ENCODE measurements at places on chromosomes 11 and 22.

DNA sequence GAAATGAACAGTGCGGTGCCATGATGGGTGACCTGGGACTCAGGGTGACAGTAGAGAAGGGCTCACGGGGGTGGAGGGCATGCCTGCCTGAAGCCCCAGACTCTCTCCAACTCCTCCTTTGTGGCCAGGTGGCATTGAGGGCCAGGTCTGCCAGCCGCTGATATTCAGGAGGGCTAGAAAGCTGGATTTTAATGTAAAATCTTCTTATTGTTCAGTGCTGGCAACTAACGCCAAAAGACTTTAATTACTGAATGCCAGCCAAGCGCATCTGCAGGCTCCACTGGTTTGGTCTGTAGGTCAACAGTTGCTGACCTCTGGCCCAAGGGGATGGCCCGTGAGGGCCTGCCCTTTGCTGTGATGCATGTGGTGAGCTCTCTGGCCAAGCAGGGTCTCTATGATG is 10.3 kb downstream of the MRGPRG start:
- no peak for DNase-seq

DNA sequence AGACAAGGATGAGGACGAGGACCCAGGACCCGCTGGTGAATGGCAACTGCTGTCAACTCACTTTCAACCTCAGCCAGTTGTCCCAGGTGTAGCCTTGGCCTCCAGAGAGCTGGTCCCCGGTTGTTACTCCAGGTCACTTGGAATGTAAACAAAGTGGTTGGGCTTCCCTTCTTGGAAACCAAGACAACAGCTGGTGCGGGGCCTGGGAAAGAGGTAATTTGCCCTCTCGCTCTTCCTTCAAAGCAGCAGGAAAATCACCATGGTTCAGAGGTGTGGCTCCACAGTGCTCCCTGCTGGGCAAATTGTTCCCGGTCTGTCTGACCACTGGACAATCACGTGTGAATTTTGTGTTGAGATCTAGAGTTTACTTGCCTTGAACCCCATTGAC is 15.0 kb downstream of the SLC1A2 start:
- DNase-seq: peak; percentile 37

- no peak for DNase-seq
Observed at GRCh38 chr11:59900366-59901126, 22.0 kb downstream of the OOSP3 start.

GRCh38 chr11:11821899-11822298 is 19.9 kb upstream of the USP47 start:
- DNase-seq: no peak

- no peak for DNase-seq
Observed at GRCh38 chr22:40326905-40327735, 19.2 kb upstream of the ADSL start.

DNA sequence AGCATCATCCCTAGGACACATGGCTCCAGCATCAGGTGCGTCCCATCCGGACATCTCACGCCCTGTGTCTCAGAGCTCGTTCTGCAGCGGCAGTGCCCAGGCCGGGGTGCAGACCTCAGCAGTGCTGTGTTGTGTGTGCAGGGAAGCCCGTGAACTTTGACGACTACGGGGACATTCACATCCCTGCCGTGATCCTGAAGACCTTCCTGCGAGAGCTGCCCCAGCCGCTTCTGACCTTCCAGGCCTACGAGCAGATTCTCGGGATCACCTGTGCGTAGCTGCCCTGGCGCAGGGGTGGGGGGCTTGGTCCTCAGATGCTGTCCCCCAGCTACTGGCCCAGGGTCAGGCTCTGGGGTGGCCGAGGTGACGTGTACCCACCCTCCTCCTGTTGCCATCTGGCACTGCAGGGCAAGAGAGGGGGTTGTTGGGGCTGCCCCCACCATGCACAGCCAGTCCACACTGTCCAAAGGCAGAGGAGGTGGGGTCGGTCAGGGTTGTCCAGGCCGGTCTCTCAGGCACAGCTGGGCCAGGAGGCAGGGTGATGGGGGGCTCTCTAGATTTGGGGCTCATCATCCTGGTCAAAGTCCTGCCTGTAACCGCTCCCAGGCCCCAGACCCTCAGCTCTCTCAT is 96.5 kb downstream of the ARHGAP8 start:
- no peak for DNase-seq

DNA sequence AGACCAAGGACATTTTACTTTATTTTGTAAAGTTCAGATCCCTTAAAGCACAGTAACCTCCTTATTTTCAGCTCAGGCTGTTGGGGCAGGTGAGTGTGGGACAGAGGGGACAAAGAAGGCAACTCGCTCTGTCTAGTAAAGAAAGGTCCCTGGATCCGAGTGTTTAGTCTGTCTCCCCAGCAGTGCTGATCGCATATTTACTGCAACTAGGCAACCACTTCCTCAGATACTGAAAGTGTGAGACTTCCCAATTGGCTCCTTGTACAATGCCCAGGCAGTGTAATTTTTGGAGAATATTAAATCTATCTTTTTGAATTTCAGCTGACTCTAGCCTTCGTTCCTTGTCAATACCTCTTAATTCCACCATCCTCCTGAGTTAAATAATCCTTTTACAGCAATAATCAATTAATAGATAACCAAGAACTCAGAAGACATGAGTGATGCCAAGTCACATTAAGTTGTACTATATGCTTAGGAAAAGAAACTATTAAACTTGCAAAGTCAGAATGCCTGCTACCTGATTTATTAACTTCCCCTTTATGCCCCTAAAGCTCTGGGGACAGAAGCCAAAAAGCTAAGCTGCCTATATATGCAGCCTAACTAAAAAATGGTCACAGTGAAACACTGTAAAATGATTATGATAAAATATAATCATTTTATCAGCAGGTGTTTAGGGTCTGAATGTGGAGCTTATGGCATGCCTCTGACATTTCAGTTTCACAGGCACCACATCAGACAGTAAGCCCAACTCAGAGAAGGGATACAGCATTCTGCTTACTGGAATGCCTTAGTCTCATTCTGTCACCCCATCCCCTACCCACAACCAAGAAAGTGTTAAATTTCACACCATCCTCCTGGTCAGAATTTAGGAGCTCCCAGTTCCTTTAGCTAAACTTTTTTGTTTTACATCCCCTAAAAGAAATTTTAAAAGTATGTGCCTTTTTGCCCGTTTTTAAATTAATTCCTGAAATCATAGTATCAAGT is 138.7 kb downstream of the TRIM44 start:
- DNase-seq: no peak

DNA sequence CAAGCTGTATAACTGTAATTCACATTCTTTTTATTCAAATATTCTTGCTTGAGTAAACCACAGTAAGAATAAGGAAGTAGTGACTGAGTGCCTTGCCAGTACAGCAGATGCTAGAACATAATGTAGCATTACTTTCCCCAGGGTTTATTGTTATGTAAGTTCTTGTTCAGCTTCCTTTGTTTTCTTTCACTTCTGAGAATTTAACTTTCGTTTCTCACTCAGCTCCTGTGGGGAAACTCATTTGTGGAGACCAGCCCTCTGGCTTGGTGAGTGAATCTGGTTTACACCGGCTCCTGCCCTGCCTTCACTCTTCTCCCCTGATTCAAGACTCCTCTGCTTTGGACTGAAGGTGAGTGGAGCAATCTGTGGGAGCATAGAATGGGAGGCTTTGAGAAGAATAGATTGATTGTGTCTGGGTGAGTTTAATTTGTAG is at the start of gene TRIM22:
Gene TRIM22 (plus strand): TSS at position 240 of the 433 bp plus-strand sequence. CDS start 6,443 bp downstream, outside the sequence.
- no peak for DNase-seq

DNA sequence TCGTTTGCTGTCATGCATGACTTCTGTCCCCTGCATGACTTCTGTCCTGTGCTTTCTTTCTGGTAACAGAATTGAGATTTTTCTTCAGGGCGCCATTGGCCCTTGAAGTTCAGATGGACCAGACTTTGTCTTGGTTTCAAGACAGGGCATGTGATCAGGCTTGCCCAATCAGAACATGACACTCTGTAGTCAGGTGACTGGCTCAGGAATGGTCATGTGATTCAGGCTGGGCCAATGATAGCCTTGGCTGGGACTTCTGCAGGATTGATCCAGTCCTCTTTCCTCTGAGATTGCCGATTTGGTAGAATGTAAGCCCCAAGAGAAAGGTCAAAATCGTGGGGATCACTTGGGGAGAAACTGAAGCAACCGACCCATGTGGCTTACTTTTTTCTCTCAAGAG is 90.5 kb upstream of the ALX4 start:
- no peak for DNase-seq

DNA sequence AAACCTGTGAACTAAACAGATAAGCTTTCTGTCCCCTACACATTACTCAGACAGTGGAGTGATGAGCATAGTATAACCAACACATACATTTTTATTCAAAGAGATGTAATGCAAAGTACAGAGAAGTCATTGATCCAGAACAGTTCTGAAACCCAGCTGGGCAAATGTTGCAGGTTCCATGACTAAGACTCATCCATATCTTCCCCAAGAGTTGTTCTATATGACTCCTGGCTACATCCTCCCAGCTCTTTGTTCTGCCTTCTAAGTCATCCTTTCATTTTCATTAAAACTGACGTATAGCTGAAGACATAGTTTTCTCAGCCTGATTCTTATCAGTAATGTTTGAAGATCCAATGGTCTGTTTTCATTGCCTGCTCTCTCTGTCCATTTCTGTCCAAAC is 47.3 kb downstream of the PLAAT5 start:
- no peak for DNase-seq

DNA sequence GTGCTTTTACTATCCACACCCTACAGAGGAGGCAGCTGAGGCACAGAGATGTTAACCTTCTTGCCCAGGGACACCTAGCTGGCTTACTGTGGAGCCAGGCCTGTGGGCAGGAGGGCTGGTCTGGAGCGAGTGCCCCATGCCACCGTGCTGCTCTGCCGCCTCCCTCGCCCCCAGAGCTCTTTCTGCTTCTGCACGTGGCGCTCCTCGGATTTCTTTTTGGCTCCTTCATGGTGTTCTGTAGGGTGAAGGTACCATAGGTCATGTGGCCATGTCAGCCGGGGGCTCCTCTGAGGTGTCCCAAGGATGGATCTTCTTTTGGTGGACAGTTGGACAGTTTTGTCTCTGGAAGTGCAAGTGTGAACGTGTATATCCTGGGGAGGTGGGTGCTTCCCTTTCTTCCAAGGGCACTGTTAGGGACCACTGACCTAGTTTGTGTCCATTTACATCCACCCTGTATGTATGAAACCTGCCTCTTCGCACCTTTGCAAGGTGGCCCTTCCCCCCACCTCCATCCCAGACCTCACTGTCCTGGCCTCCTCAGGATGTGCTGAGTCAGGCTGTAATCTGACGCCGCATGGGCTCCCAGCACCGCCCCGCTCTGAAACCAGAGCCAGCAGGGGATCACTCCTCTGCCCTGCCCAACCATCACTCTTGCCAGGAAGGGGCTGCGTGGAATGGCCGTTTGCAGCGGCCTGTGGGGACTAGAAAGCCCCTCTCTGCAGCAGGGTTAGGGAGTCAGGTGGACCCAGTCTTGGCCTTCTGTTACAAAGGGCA is 31.7 kb downstream of the POLR3H start:
- DNase-seq: no peak

DNA sequence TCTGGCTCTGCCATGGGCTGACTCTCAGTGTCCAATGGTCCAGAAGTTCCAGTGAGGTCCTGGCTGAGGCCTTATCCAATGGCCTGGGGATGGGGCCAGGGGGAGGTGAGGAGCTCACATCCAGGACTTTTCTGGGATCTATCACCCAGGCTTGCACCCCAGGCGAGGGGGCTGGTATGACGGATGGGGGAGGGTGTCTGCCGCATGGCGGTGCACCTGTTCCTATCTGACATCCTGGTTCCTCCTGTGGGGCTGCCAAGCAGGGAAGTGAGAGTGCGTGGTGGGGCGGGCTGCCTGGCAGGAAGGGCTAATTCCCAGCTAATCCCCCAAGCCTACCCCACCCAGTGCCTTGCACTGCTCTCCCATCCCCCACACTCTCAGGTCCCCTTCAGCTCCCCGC is 102.1 kb downstream of the NECTIN1 start:
- DNase-seq: no peak

DNA sequence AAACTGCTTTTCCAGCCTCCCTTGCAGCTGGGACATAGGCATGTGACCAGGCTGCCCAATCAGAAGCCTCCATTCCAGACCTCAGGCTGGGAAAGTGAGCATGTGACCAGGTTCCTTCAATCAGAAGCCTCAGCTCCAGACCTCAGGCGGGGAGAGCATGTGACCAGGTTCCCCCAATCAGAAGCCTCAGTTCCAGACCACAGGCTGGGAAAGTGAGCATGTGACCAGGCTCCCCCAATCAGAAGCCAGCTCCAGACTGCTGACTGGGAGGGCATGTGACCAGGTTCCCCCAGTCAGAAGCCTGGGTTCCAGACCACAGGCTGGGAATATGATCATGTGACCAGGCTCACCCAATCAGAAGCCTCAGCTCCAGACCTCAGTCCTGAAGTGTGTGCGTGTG is 11.7 kb upstream of the IL2RB start:
- DNase-seq: no peak

- no peak for DNase-seq
Observed at GRCh38 chr11:103808252-103808651, 228.2 kb upstream of the DDI1 start.

GRCh38 chr11:117913736-117914397 is 15.3 kb downstream of the TMPRSS13 start:
- DNase-seq: no peak

GRCh38 chr11:81941998-81942397 is 791.7 kb downstream of the FAM181B start:
- DNase-seq: no peak

GRCh38 chr11:46361283-46362155 is 14.3 kb downstream of the DGKZ start:
- no peak for DNase-seq

DNA sequence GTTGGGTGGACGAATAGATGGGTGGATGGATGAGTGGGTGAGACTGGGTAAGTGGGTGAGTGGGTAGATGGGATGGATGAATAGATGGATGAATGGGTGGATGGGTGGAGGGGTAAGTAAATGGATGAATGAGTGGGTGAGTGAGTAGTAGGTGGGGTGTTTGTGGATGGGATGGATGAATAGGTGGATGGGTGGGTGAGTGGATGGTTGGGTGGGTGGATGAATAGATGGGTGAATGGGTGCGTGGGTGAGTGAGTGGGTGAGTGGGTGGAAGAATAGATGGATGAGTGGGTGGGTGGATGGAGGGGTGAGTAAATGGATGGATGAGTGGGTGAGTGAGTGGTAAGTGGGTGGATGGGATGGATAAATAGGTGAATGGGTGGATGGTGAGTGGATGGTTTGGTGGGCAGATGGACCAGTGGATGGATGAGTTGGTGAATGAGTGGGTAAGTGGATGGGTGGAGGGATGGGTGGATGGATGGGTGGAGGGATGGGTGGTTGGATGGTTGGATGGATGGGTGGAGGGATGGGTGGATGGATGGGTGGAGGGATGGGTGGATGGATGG is 12.6 kb downstream of the IGF2 start:
- DNase-seq: no peak

- DNase-seq: peak; percentile 57
Observed at GRCh38 chr11:17760102-17761029, 25.8 kb downstream of the KCNC1 start.

DNA sequence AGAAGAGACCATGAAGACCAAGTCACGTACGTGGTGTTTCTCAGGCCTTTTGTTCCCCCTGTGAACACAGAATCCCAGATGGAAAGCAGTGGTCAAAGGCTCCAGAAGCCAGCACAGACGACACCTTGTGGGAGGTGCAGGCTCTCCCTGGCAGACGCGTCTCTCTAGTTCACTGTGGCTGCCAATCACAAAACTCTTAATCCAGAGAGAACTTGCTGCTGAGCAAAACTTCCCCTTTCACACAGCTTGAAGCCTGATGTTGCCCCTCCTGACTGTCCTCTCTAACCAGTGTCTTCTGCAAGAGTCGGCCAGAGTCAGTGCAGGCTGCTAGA is 67.1 kb downstream of the PIWIL3 start:
- DNase-seq: no peak

- DNase-seq: no peak
Observed at GRCh38 chr11:74004759-74005615, 3.9 kb downstream of the UCP3 start.

Measured in progenitor cell of endocrine pancreas (in vitro differentiated cells).